Activated naive CD8-positive, alpha-beta T cell treated with anti-CD3 and anti-CD28 coated beads, Interleukin-2, amount 50 U/mL, for 24 hours (primary cell): ENCODE measurements at places on chromosomes 7 and 10.

DNA sequence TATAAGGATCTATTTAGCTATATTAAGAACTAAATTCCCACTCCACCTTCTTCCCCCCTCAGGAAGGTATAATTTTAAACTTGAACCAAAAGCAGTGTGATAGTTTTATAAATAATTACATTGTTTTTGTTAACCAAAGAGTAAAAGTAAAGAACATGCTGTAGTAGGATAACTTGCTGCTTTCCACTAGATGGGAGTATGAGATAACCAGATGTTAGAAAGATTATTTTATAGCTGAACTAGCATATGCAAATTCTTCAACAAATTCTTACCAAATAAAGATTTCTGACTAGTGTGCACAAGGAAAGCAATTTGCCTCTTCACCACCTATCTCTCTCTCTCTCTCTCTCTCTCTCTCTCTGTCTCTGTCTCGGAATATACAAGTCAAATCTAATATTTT lies 31.8 kb downstream of the TES start:
- DNase-seq, result no peak

DNA sequence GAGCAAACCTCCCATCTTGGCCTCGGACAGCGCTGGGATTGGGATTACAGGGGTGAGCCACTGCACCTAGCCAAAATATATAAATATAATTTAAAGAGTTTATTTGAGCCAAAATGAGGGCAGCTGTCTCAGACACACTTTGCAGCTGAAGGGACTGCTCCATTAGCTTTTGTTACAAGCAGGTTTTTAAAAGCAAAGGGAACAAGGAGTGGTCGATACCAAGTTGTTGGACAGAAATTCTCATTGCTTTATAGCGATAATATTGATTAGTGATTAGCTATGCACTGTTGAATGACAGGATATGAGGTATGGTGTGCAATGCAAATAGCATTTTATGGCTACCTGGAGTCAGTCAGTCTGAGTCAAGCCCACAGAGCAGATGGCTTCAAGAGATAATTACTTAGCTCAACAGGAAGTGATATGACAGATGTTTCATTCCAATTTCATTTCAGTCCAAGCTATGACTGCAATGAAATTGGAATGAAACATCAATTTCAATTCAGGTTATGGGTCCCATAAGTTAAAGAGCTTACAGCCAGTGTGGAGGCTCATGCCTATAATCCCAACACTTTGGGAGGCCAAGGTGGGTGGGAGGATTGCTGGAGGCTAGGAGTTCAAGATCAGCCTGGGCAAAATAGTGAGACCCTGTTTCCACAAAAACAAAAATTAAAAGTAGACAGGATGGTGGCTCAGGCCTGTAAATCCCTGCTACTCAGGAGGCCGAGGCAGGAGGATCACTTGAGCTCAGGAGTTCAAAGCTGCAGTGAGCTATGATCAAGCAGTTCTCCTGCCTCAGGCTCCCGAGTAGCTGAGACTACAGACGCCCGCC lies 23.1 kb downstream of the TYW1 start:
- no peak for DNase-seq

- DNase-seq, result no peak
Measured at GRCh38 chr7:149085866-149086265, 4.7 kb downstream of the ZNF786 start.

DNA sequence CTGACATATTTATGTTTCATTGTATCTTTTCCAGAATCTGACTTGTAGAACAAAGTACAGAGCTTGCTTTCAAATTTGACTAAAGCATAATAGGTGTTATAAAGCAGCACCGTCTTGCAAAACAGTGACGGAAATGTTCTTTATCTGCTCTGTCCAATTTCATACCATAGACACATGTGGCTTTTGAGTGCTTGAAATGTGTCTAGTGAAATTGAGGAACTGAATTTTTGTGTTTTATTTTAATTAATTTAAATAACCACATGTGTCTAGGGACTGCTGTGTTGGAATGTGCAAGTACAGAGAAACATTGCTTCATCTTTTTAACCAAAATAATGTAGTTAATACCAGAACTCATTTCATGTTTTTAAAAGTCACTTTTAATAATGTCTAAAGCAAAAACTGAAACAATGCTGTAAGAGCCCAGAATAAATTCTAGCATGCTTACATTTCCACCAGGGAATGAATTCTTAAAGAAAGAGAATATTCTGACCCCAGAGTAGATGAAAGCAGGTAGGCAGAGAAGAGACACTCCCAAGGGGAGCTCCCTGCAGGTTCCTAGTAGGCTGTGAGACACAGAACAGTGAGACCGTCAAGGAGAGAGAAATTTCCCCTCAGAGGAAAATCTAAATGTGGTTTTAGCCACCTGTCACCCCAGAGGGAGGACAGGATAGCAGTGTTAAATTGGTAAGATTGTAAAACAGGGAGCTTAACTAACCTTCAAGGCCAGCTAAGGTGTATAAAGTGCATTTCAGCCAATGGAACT lies 175.3 kb upstream of the KMT2E start:
- no peak for DNase-seq
